Omental fat pad (tissue), 4 donors: ENCODE measurements at places on chromosomes 1 and 21. TPM values are rescaled to one million over a fixed set of nuclear protein-coding genes. Genes with fewer than 3 reads are reported as not detected.

VHLL gene
- total RNA-seq = not detected

ANKRD35 gene
- 1.9 TPM for total RNA-seq

CRABP2 gene
- 8.8 TPM for total RNA-seq

NCF2 gene
- 53.8 TPM for total RNA-seq

LCK gene
- total RNA-seq = 3.5 TPM

CELSR2 gene
- total RNA-seq = 1.6 TPM

FCN3 gene
- total RNA-seq = 95.8 TPM

BEND5 gene
- 0.47 TPM for total RNA-seq

MCOLN2 gene
- 1.1 TPM for total RNA-seq

GSTM2 gene
- 74.7 TPM for total RNA-seq

ZNF669 gene
- 7.2 TPM for total RNA-seq

BMP8A gene
- total RNA-seq = 2.0 TPM
